AG04450 (cell line): ENCODE measurements at places on chromosomes 11 and 22.

- no peak for DNase-seq
Measured at GRCh38 chr22:27194096-27194748, 536.8 kb downstream of the MIAT start.

- no peak for DNase-seq
Measured at GRCh38 chr11:50187220-50187619, 154.5 kb downstream of the OR4C45 start.

DNA sequence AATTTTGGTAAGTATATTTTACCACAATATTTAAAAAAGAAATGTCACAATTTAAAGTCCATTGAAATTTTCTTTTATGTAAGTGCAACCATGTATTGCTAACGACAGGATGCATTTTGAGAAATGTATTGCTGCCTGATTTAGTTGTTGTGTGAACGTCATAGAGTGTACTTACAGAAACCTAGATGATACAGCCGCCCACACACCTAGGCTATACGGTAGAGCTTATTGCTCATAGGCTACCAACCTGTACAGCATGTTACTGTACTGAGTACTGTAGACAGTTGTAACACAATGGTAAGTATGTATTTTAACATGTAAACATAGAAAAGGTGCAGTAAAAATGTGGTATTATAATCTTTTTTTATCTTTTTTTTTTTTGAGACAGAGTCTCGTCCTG, 48.1 kb downstream of the CBL start:
- DNase-seq = no peak

DNA sequence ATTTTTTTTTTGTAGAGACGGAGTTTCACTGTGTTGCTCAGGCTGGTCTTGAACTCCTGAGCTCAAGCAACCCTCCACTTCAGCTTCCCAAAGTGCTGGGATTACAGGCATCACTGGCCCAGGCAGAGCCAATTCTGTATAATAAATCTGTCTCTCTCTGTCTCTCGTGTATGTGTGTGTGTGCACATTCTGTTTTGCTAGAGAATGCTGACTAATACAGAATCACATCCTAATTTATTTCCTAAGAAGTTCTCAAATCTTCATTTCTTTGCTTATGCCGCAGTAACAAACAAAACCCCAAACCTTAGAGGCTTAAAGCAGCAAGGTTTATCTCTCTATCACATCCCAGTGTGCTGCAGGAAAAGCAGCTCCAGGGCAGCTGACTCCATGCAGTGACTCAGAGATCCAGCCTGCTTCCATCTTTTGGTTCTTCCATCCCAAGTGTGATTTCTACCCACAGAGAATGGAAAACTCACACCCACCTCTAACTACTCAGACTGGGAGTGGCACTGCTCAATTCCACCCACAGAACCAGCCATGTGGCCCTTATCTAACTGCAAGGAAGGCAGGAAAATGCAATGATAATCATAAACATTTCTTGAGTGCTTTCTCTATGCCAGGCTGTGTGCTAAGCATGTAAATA, 35.1 kb upstream of the LRRC10B start:
- no peak for DNase-seq

DNA sequence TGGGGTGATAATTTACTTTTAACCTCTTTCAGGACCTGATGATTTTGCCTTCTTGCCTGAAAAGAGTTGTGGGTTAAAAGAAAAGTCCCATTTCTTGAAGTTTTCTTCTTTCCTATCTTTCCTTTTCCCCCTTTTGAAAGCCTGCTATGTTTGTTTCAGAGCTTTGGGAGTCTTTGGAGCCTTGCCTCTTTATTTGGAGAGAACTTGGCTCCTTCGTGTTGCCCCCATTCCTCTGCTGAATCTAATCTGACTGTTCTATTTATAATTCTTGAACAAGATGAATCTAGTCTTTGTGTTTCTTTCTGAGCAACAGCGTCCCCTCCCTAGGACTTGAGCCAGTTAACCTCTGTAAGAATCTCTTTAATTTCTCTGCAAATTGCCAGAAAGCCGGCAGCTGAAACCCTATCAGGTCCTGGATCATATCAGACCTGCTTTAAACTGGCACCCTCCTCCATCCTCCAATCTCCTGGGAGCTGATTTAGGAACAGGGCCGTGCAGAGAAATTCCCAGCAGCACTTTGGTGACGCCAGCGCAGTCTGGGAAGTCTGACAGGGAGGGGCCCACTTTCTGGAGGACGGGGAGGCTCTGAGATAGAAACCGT, 289.1 kb upstream of the SORL1-AS1 start:
- no peak for DNase-seq

DNA sequence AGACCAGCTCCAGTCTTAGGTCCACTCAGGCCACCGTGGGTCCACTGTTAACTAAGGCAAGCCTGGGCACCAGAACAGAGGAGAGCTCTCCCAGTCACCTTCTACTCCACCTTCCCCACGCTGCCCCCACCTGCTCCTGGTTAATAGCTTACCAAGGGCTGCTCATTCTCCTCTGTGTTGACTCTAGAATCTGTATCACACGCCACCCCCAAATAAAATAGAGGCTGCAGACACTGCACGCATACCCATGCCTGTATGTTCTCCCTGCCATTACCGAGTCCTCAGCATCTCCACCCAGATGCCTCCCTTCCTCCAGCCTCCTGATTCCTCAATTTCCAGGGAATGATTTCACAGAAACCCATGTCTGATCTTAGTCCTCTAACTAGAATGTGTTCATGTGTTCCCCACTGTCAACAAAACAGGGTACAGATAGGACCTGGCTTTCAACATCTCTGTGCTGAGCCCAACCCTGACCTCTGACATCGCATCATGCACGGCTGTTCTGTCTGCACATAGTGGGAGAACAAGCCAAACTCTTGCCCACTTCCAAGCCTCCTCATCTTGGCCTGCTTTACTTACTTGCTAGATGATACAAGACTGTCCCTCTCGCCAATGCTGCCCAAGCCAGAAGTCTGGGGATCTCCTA, 49.8 kb downstream of the SMCO4 start:
- no peak for DNase-seq

DNA sequence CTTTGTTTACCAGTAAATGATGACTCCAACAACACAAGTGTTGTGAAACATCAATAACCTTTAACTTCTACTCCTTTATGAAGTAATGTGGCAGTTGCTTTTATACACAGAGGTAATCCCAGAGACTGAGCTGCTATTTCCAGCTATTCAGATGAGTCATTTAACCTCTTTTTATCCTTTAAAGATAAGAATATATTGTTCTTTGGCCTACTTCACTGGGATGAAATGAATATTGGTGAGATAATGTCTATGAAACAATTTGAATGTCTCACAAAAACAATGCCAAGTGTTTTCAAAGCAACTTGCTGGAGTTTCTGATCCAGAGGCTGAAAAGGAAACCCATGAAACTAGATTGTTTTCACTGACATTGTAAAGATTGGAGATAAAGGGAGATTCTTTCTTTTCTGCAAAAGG, 564.4 kb upstream of the LUZP2 start:
- no peak for DNase-seq

GRCh38 chr11:118264569-118265465, 720 bp upstream of the MPZL2 start:
- no peak for DNase-seq

- no peak for DNase-seq
Measured at GRCh38 chr11:126256216-126256615, 12.5 kb downstream of the SRPRA start.

GRCh38 chr11:107741044-107741823, 29.4 kb upstream of the SLN start:
- DNase-seq = peak; percentile 13

- no peak for DNase-seq
Measured at GRCh38 chr11:18309691-18310090, 12.2 kb downstream of the HPS5 start.

DNA sequence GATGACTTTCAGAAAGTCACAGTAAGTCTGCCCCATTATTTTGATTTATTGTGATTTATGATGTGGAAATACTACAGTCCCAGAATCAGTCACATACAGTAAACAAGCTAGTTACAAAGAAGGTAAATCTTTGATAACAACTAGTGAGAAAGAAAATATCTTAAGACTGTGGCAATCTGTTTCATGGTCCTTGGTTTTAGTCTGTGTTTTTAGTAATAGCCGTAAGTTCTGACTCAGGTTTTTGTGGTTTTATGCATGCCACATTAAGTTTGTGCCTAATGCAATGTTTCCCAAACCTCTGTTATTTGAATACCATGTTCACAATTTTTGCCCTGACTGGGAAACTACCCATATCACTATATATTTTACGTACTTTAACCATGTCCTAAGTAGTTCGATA, 6.7 kb downstream of the CEP295 start:
- DNase-seq = no peak

- DNase-seq = no peak
Measured at GRCh38 chr22:50544078-50544745, 1.5 kb upstream of the KLHDC7B start.

DNA sequence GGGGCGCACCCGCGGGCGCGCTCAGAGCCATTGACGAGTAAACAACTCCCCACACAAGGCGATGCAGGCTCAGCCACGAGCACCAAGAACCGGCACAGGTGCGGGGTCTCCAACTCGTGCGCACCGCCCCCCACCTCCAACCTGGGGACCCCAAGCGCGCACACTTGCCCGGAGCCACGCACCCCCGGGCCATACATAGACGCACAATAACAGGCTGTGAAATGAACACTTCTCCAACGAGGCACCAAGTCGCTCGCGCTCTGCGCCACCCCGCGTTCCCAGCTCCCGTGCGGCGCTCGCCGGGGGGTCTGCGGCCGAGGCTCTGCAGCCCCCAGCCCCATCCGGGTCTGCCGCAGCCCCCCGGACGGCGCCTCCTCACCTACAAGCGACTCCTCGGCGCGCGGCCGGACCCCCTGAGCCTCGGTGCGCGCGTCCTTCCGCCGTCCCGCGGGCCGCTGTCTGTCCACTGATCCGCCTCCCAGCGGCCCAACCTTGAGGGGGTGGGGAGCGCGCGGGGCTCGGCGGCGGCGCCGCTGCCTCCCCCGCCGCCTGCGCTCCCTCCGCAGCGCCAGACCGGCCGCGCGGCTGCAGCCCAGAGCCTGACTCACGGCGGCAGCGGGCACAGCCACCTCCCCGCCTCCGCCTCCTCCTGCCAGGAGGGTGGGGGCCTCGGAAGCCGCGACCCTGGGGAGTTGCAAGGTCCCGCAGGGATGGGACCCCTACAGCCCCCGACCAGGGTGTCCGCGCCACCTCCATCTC, 1.6 kb downstream of the IFITM10 start:
- no peak for DNase-seq

GRCh38 chr11:61123775-61124571, 21.7 kb downstream of the CD5 start:
- no peak for DNase-seq

DNA sequence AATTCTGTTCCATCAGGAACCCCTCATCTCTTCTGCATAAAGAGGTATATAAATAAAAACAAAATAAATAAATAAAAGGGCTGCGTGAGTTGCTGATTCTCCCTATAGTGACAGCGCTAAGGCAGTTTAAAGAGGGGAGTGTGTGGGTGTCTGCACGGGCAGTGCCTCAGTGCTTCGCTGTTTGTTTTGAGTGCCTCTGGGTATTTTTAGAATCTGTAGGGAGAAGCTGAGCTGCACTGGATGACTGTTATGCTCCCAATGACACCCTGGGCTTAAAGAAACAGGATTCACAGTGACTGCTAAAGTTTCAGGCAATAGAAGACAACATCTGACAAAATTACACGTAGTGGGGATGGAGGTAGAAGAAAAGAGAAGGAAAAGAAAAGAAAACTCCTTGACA, 38.8 kb downstream of the SLC1A2 start:
- DNase-seq = no peak

- DNase-seq = no peak
Measured at GRCh38 chr11:12157241-12157661, 46.9 kb downstream of the MICAL2 start.

DNA sequence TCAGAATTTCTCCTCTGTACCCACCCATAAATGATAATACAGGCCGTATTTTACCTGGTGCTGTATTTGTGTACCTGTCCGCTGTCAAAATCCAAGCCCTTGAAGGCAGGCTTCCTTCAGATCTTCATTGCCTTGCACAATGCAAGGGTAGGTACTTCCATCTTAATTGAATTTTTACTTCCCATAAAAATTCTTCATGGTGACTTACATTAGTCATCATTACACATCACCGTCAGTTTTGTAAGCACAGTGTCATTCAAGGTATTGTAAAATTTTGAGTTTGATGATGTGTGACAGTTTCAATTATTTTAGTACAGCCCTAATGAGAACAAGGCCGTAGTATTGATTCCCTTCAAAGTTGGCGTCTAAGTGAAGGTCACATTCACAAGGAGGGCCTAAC, 770 bp upstream of the TSG101 start:
- no peak for DNase-seq

DNA sequence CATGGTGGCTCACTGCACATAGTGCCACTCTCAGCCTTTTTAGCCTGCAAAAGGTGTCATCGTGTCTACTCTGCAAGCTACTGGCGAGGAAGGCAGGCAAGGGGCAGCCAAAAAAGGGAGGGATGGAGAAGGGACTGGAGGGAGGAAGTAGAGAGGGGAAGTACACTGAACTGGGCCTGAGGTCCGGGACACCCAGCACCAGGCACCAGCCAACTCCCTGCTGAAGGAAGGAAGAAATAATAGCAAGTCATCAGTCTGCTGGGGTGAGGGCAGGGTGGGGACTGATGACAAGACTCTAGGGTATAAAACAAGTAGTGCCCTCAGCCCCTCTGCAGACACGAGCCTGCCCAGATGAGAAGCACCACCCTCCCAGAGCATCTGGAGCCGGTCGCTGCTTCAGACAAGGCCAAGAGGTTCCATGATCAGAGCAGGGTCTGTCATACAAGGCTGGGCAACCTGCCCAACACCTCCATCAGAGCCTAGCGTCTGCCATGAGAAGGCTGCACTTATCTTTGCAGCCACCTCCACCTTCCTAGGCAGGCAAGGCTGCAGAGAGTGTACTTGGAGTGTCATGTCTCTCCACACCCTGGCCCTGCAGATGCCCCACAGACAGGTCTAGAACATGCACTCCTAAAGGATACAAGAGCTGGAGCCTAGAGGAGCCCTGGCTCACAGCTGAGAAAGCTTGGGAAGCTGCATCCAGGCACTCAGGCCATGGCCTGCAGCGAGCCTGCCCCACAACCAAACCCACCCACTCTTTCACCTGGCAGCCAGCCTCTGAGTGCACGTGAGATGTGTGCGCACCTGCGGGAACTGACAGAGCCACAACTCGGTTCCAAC, 9.0 kb upstream of the COMT start:
- DNase-seq = no peak
